NCI-H187 (cell line): ENCODE measurements at places on chromosomes 3 and 15.

- DNase-seq = peak; percentile 49
Observed at GRCh38 chr3:115713284-115713683, 90.0 kb downstream of the GAP43 start.

DNA sequence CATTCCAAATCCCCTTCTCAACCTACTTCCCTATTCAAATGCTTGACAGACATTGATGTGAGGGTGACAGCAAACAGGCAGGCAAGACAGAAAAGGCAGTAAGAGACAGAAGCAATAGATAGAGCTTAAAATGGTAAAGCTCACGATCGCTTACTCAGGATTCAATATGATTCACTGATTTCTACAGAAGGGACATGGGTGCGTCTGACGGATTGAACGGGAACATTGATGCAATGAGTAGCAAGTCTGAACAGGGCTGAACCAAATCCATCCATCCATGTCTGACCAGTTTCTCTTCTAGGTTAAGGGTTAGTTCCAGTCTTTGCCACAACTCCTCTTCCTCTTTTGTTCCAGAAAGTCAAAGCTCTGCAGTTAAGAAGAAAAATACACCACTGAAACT lies 35.1 kb downstream of the P2RY1 start:
- DNase-seq = no peak

DNA sequence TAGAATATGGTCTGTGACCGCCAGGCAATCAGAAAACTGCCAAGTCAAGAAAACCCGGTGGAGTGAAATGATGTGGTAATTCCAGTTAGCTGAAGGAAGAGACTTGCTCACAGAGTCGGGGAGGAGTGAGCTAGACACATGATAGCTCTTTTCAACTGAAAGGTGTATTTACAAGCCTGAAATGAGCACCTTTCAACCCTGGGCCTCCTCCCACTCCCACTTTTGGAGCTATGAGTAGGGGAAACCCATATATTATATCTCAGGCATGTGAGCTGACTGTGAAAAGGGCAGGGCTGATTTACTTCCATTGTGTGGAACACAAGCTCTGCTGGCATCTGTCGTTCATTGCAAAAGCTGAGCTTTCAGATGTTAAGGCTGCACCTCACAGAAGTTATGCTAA lies 960.2 kb downstream of the TUSC7 start:
- peak; percentile 63 for DNase-seq

DNA sequence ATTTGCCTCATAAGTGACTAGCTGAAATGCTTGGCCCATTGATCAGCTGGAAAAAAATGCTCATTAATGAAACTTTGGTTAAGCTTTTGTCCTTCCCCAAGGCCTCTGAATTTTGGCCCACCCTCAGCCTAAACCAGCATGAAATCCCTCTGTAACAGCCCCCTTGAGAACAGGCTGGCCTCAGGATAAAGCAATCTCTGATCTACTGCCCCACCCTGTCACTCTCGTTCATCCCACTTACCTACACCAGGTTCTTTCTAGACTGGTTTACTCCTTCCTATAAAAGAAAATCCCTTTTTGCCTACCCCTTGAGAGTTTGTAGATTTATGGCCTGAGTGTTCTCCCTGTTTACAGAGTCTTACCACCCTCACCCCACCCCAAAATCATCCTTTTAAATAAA lies 3.4 kb upstream of the AEN start:
- DNase-seq = no peak

GRCh38 chr3:112115161-112115739 lies 17.8 kb downstream of the GCSAM start:
- no peak for DNase-seq

DNA sequence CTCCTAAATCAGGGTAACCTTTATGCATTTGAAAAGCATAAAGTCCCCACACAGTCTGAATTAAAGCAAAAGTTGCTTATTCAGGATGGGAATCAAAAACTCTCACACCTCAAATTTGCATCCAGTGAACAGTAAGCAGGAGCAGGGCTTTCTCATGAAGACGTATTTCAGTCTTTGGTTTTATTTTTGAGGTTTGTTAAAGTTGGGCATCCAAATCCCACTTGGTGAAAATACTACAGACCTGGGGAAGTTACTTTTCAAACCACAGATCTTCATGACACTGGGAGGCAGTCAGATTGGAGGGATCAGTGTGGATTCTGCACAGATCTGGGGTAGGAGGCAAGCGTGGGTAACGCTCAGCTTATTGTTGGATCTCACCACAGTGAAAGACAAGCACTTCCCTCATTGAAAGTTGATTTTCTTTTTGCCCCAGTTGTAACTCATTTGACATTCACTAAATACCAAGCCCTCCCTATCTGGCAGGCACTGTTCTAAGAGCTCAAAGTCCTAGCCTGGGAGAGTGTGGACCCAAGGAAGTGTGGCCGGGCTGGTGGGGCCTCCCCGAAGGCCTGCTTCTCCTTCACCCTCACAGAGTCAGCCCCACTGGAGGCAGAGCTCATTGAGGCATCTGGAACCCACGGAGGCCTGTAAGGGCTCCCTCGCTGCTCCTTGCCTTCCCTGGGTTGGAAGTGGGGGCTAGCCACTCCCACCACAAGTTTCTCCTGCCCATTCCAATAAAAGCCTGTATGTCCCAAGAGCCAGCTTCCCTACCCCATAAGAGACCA lies 783 bp upstream of the ISG20 start:
- DNase-seq = no peak

- no peak for DNase-seq
Observed at GRCh38 chr3:82814660-82815059, 1053.2 kb upstream of the GBE1 start.

GRCh38 chr15:26967719-26968269 lies 3.2 kb upstream of the GABRG3 start:
- DNase-seq = no peak
